ENCODE measurements at places on chromosomes 12 and 14.

- no peak for DNase-seq
Measured at GRCh38 chr12:64237382-64237781, 15.3 kb upstream of the KICS2 start.

DNA sequence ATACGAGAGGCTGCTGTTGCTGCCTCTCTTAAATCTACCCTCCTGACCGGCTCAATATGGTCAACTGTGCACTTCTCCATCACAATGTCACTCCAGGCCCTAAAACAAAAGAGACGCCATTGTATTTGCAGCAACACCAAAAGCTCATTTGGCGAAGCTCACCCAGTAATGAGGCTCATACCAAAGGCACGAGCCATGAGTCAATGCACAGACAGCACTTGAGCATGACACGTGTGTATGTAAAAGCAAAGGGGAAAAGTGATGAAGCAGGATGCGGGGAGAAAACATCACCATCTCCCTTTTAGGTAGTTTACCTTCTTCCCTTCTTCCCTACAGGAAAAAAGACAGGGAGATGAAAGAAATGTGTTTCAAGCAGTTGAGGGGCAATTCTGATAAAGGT lies 150.3 kb downstream of the FOXN3 start:
- no peak for DNase-seq

GRCh38 chr12:90076851-90077319 lies 368.2 kb upstream of the ATP2B1 start:
- DNase-seq, result no peak

- no peak for DNase-seq
Measured at GRCh38 chr12:130491421-130492357, 154.0 kb downstream of the PIWIL1 start.
